ENCODE measurements at places on chromosomes 4 and X.

DNA sequence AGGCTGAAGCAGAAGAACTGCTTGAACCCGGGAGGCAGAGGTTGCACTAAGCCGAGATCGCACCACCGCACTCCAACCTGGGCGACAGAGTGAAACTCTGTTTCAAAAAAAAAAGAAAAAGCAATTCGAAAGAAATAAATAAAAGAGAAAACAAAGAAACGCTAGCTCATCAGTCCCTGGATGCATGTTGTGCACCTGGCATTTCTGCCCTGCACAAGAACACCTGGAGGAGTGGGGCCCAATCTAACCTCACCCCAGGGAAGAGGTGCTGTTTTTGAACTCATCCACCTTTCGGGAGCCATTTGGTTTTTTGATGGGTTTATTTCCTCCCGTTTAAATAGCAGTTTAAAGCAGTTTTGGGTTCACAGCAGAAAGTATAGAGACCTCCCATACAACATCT lies 5.7 kb upstream of the MRFAP1 start:
- no peak for DNase-seq

GRCh38 chrX:113274345-113274744 lies 433.7 kb upstream of the AMOT start:
- DNase-seq: no peak

- DNase-seq: no peak
These were observed 61.6 kb downstream of the CHST7 start for GRCh38 chrX:46635186-46635585.

DNA sequence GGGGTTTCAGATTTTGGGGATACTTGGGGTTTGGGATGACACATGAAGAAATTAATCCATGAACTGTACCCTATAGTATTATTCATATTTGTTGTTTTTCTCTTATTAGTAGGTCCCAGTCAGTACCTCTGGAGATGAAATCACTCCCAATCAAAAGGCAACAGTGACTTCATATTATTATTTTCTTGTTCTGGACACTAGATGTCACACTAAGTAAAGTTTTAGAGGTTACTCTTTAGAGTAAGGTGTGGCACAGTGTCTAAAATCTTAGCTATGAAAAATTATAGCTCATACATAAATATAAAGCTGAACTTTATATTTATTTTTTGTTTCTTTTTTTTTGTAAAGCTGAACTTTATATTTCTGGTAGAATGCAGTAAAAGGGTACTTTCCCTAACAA lies 35.1 kb downstream of the FAM114A1 start:
- DNase-seq: peak; percentile 36

- no peak for DNase-seq
These were observed 536.8 kb upstream of the FTHL17 start for GRCh38 chrX:31608638-31609037.

- no peak for DNase-seq
These were observed 80.8 kb downstream of the HTRA3 start for GRCh38 chr4:8350352-8350751.

- no peak for DNase-seq
These were observed 135.7 kb downstream of the ANAPC10 start for GRCh38 chr4:144962300-144962699.

- DNase-seq: no peak
These were observed 83.5 kb upstream of the SPIN4 start for GRCh38 chrX:63434665-63435064.

DNA sequence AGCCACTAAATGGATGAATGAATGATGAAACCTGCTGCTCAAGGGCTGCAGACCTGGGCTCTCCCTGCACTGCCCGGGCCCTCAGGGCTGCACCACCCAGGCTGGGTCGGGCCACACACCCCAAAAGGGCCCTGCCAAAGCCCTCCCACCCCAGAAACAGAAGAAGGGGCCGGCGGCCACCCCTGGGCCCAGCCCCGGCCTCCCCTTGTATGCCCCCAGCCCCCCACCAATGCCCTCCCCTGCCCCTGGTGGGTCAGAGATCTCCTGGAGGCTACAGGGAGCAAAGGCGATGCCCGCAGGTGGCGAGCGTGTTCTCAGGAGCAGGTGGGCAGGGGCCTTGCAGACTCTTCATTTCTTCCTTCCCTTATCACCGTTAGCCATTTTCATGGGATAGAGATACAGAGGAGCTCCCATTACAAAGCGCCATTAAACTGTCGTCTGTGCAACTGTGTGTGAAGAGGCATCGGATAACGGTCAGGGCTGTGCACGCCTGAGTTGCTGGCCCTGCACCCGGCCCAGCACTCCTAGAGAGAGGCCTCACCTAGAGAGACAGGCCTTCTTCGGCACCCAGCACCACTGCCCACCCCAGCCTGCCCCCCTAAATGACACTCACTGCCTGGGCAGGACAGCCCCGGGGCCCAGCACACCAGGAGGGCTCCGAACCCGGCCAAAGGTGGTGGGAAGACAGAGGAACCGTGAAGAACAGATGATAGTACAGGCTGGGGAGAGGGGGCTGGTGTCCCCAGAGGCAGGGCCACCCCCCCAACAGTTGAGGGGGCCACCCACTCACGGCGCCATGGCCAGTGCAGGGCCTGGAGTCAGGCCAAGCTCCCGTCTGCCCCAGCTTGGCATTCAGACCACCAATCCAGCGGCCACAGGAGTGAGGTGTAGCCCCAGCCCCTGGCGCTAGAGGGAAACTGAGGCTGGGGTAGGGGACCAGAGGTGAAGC lies 133.7 kb downstream of the FAM53A start:
- DNase-seq: no peak

GRCh38 chr4:6493658-6494304 lies 21.4 kb upstream of the PPP2R2C start:
- no peak for DNase-seq

- DNase-seq: no peak
These were observed 47.3 kb downstream of the KCNIP4 start for GRCh38 chr4:21901281-21901680.

GRCh38 chr4:5814421-5814820 lies 78.5 kb downstream of the CRMP1 start:
- DNase-seq: no peak

GRCh38 chr4:8736090-8736825 lies 135.4 kb downstream of the HMX1 start:
- DNase-seq: no peak

Data from GM18507 (cell line).